ENCODE measurements at places on chromosomes 7 and 10.

DNA sequence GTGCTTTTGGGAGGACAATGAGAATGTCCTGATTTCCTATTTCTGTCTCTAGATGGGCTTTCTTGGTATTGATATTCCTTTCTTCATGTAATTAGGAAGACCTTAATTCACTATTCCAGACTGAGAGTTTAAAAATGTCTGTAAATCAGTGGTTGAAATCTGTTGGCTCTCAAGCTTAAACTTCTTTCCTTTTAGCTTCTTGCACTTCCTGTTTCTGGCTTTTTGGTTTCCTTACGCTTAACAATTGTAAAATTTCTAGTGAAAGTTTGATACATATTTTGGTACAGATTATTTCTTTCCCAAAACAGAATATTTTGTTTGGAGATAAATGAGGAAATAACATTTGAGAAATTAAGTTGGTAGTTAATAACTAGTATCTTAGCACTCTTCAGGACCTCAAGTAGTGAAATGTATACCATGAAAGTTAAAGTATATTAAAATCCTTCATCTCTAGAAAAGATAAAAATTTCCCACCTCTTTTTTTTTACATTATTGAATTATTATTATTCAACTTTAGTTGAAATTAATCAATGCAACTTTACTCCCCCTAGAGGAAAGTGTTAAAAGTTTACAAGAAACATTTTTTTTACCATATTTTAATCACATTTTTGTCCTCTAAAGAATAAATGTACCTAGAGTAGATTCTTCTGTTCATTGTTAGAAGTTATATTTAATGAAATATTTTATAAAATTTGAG lies 137.2 kb downstream of the PHTF2 start:
- no peak for DNase-seq

DNA sequence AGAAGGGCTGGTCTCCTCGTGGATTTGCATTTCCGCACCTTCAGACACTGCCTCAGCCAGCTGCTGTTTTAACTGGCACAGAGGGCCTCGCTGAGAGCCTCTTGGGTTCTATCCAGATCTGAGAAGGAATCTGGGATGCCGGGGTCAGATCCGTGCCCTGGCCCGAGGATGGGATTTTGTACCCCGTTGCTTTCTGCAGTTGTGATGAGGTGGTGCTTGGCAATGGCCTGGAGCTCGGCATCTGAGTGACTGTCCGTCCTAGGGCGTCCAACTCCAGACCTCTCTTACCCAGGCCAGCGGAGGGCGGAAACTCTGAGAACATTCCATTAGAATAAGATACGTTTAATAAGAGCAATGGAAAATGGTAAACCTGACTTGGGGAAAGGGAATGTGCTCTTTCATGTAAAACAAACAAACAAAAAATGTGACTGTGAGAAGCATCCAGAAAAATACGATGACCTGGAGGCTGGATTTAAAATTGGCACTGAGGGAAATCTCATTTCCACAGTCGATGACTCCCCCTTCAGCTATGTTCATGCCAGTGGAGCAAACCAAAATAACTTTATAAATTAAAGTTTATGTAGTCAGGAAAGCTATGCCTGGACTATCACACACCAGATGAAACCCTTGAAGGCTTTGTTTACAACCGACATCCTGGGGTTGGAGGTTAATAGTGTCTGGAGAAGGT lies 39.6 kb downstream of the GRK5 start:
- peak; percentile 90 for DNase-seq

- DNase-seq: no peak
These were observed 259.7 kb downstream of the MTERF1 start for GRCh38 chr7:91620827-91621226.

DNA sequence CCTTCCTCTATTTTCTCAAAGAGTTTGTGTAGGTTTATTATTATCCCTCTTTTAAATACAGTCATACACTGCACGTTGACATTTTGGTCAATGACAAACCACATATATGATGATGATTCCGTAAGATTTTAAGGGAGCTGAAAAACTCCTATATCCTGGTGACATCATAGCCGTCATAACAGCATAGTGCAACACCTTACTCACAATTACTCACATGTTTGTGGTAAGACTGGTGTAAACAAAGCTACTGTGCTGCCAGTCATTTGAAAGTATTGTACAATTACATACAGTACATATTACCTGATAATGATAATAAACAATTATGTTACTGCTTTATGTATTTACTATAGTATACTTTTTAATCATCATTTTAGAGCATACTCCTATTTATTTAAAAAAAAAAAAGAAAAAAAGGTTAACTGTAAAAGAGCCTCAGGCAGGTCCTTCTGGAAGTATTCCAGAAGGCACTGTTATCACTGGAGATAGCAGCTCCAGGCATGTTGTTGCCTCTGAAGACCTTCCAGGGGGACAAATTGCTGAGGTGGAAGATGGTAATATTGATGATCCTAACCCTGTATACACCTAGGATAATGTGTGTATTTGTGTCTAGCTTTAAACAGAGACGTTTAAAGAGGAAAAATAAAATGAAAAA lies 123.3 kb upstream of the CDK1 start:
- DNase-seq: peak; percentile 30

- DNase-seq: no peak
These were observed 9.3 kb downstream of the LMTK2 start for GRCh38 chr7:98115746-98116525.

GRCh38 chr10:103969436-103969835 lies 2.5 kb downstream of the SLK start:
- peak; percentile 9 for DNase-seq

DNA sequence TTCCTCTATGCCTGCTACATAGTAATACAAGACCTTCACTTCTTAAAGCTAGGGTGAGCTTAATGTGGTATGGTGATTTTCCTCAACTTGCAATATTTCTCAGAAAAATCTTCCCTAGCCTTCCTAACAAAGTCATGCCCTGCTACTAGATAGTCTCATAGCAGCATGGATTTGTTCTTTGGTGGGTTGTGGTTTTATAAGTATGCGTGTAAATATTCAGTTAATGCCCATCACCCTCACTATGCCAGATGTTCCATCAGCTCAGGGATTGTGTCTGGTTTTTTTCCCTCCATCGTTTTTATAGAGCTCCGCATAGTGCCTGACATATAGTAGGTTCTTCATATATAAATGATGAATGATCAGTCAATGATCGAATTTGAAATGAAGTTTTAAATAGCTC lies 182.8 kb downstream of the CREB5 start:
- DNase-seq: no peak

DNA sequence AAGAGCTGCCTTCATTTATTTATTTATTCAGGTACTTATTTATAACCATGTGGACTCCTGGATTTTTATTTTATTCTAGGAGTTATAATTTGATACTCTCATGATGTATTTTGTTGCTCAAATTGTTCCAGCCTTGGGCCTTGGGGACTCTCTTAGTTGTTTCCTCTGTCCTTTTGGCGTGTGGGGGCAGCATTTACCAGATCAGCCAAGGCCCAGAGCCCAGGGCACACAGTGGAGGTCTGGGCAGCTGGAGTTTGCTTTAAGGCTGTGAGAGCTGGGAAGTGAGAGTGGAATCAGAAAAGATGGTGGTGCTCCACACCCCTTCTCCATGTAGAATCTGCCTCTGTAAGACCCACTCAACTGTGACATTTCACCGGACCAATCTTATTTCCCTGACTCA lies 398.9 kb downstream of the RPS24 start:
- no peak for DNase-seq

DNA sequence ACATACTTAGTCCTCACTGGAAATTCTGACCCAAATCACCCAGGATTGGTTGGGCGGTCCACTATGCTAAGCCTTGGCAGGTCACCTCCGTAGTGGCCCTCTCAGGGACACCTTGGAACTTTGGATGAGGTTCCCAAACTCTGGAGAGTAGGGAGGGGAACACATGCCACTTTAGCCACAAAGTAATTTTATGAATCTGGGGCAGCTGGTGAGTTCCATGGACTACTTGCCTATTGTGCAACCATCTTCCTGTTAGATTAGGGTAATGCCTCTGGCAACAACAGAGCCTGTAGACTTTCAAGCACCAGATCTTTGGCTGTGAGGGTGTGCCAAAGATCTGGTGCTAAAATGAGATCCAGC lies 77.7 kb downstream of the ITGB8 start:
- DNase-seq: peak; percentile 48

GRCh38 chr7:106289848-106290247 lies 5.1 kb upstream of the NAMPT start:
- peak; percentile 48 for DNase-seq

DNA sequence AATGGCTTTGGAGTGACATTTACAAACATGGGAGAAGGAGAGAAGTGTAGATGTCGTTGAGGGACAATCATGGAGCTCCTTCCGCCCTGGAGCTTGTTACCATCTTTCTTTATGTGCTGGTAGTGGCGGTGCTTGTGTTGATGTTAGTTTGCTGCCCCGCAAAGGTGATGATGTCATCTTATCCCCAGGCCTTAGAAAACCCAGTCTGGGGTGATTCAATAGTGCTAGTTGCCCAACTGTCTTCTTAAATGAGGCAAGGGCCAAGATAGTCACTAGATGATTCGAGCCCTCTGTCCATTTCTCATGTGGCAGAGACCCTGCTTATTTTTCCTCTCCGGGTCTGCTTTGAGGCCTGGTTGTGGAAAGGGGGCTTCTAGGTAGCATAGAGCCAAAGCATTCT lies 277.4 kb downstream of the CCSER2 start:
- DNase-seq: no peak

DNA sequence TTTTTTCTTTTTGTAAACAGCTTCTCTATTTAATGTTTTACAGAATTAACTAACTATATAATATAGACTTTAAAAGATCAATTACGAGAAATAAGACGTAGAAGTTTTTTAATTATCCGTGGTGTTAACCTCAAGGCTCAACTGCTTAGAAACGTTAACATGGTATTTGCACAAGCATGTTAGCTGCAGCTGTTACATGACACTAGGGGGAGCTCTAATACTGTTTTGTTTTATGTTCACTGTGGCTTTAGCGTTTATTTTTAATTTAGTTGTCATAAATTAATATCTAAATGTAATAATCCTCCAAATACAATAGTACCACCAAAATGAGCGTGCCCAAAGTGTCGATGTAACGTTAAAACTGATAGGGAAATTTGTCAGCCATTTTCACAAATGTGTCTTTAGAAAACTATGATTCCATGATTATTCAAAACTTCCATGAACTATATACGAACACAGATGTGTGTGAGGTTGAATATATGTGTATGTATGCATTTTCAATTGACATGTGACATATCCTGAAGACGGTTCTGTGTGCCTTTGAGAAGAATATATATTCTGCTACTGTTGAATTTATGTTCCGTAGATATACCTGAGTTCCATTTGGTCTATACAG lies 828.8 kb upstream of the MBL2 start:
- DNase-seq: peak; percentile 58

GRCh38 chr7:39421251-39421650 lies 145.0 kb upstream of the YAE1 start:
- no peak for DNase-seq

DNA sequence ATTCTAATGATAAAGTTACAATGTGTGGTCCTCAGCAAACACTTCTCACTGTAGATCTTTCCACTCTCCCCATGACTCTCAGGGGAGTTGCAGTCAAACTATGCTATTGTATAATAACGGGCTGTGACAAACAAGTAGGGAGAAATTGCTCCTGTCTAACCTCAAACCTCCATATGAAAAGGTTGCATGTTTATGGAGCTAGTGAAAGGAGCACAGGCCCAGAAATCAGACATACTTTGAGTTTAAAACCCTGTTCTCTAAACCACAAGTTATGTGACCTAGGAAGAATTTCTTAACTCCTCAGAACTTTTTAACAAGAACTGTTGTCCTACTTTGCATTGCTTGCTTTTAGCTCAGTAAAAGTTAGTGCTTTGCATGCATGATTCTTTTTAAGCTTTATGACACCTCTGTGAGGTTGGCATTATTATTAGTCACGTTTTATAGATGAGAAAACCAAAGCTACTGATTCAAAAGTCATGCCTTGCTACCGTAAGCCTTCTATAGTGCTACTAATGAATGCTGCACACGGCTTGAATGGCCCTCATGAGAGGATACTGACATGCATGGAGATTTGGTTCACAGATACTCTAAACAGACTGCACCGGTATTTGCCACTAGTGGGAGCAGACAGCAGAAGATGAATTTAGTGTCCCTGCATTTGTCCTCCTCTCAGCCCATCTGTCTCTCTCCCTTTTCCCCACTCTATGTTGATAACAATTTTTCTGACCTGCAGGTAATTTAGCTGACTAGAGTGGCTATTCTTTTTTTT lies 129.5 kb upstream of the PCGF5 start:
- DNase-seq: peak; percentile 73

GRCh38 chr7:121023194-121023593 lies 34.7 kb downstream of the CPED1 start:
- DNase-seq: no peak

DNA sequence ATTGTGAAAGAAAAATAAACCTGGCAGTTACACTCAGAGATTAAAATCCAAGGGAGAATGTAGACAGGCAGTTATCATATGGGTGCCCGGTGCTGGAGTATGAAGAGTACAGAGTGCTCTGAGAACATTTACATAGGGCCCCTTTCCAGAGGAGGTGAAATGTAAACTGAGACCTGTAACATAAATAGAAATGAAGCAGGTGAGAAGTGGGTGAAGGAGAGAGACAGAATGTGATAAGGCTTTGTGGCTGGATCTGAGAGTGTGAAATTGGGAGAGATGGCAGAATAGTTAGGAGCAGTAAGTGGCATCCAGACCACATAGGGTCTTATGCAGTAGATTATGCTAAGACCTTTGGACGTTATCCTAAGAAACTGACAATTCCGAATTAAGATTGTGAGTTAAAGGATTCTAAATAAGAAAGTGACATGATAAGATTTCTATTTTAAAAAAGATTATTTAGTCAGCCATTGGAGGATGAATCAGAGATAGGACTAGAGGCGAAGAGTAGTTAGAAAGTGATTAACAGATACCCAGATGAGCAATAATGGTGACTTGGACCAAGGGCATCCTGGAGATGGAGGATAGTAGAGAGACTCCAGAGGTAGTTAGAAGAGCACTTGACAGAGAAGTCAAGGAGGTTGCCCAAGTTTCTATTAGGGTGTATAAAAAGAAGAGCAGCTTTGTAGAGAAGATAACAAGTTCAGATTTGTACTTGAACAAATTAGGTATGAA lies 36.7 kb downstream of the DNAH11 start:
- no peak for DNase-seq

- peak; percentile 59 for DNase-seq
These were observed 130.5 kb downstream of the KLF6 start for GRCh38 chr10:3654496-3654895.

DNA sequence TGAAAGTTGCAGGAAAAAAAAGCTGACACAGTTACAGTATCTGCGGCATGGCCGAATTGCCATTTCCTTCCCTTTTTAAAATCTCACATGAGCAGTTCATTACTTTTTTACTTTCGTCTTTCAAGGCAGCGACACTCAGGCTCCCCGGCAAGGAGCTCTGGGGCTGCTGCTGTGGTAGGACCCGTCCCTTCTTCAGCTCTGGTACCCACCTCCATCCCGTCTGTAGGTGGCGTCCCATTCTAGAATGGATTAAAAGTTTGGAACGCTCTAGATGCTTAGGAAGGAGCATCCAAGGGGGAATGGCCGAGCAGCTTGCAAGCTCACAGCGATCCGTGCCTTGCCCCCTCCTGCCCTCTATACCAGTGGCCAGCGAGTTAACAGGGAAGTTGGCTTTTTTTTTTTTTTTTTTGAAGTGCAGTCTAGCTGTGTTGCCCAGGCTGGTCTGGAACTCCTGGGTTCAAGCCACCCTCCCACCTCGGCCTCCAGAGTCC lies 22.8 kb upstream of the TTYH3 start:
- DNase-seq: no peak

GRCh38 chr10:91642831-91643692 lies 10.2 kb upstream of the PPP1R3C start:
- no peak for DNase-seq

Data from astrocyte of the hippocampus (primary cell).